Germinal center (tissue), 1 donor: ENCODE measurements at places on chromosomes 7 and 10.

GRCh38 chr7:122597277-122597676, 101.6 kb downstream of the RNF133 start:
- DNase-seq, result no peak

GRCh38 chr7:99525713-99526440, 21.4 kb downstream of the ZKSCAN5 start:
- DNase-seq, result no peak

DNA sequence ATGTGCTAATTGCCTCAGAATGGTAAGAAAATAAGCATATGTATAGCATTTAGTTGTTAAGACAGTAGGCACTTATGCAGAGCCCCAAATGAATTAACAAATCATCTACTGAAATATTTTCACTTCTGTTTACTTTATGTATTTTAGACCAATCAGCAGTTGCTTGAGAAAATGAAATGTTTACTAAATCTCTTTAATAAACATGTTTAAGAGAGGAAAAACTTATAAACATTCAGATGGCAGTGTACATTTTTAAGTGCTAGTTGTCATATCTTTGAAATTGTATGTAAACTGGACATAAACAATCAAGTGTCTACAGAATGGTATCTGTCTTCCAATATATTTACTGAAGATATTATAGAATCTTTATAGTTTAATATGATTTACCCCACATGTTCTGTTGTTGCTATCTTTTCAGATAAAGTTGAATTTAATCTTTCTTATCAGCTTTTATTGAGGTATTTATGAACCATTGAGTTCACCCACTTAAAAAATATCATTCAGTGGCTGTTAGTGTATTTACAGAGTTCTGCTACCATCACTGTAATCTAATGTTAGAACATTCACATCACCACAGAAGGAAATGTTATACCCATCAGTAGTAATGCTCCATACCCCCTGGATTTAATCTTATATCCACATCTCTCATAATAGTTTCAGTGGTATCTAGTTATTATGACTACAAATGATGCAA, 264.3 kb downstream of the ADK start:
- no peak for DNase-seq

GRCh38 chr10:70555371-70555770, 47.2 kb downstream of the PRF1 start:
- no peak for DNase-seq

- no peak for DNase-seq
Observed at GRCh38 chr10:131404886-131405285, 93.4 kb upstream of the TCERG1L start.
